H54 (cell line): ENCODE measurements at places on chromosomes 2 and 18.
A peak's percentile ranks its signal among the peaks of the same experiment; 100 is the strongest.

GRCh38 chr2:165794536-165794928, 485 bp upstream of the GALNT3 start:
- DNase-seq: no peak

DNA sequence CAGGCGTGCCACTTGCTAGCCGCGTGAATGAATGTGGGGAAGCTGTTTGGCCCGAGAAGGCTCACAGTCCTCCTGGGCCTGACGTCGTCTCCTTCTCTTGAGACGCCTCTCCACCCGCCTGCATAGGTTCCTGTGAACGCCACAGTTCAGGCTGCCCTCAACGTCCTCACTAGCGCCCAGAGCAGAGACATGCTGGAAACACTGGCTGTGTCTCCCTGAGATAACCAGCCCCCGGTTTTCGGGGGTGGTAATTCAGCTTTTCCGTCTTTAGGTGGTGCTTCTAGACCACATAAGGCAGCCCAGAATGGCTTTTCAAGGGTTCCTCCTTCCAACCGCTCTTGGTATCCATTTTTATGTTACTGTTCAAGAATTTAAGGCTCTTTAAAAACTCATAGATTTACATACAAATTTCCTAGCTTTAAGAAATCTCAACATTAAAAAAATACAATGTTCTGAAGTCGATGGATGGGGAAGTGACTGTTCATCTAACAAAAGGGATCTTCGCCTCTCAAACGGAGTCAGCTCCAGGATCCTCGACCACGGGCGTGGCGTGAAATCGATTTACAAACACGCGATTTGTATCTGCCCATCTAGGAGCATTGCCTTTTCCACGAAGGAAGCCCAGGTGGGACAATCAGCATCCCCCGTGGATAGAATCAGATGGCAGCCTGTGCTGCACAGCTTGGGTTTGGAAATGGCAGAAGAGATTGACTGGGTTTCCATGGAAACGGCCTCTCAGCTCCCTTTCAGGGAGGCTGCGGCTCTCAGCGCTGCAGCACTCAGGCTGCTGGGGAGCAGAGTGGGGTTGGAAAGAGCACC, 110.6 kb upstream of the PXDN start:
- no peak for DNase-seq

- no peak for DNase-seq
These were observed 39.0 kb upstream of the STRN start for GRCh38 chr2:37005118-37005868.

GRCh38 chr2:12547566-12548170, 169.1 kb upstream of the TRIB2 start:
- DNase-seq: no peak

GRCh38 chr2:140247451-140248195, 1467.4 kb upstream of the NXPH2 start:
- no peak for DNase-seq

DNA sequence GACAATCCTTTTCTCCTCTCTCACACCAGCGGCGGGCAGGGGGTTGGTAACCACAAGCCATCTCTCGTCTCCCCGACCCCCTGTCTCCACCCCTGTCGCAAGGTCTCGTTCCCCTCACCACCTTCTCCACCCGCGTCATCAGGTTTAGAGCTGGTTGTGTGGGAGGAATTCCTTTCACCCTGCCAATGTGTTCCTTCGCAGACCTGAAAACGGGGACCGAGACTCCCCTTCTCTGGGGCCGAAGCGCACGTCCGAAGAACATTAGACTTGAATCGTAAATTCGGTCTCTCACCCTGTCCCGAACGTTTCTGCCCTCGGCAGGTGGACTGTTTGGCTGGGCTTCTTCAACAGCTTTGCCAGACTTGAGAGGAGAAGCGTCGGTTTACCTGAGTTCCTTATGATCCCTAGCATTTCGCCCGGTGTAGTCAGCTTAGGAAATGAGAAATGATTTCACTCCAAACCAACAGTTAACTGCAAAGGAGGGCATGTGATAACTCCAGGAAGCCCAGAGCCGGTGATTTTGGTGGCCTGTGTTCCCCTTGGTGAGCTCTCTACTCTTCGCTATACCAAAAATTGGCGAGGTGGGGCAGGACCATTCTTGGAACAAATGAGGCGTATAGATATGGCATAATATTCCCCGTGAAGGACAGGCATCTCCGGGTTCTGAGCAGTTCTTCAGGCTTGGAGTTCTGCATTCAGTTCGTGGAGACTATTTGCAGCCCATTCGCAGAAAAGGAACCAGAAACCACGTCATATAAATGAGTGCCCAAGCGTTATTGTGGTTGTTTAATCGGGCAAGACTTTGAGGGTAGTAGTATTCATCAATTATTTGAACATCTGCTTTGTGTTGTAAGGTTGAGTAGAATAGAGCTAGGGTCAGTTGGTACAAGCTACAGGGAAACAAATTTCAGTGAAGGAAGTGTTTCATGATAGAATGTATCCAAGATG, 694 bp downstream of the CFAP36 start:
- peak; percentile 16 for DNase-seq

DNA sequence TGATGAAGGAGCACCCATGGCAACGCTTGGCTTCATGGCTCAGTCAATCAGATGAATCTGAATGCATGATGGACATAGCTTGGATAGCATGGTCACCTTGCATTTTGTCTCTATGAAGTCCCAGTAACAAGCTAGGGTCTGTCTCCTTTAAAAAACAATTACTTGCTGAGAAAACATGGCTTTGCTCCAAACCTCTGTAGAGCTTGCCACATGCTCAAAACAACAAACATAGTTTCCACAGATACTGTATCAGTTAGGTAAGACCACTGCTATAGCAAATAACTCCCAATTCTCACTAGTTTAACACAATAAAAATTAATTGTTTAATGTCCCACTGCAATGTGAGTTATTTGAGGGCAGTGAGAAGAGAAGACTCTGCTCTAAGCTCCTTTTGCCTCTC, 401.0 kb downstream of the IRS1 start:
- no peak for DNase-seq

DNA sequence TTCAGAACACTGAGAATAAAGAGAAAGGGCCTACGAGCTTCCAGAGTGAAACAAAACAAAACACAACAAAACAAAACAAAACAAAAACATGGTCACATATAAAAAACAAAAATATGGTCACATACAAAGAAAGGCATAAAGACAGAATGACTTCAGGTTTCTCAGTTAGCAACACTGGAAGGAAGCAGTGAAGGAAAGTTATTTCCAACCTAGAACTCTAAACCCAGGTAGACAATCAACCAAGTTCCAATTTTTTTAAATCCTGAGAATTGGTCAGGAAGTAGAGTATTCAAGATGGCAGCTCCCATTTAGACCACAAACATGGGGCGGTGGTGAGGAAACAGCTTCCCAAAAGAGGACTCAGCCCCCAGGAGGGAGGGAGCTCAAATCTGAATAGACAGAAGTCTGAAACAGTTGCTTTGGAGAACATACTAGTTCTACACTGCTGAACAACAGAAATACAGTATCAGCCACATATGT, 9.1 kb downstream of the DRC1 start:
- DNase-seq: no peak

DNA sequence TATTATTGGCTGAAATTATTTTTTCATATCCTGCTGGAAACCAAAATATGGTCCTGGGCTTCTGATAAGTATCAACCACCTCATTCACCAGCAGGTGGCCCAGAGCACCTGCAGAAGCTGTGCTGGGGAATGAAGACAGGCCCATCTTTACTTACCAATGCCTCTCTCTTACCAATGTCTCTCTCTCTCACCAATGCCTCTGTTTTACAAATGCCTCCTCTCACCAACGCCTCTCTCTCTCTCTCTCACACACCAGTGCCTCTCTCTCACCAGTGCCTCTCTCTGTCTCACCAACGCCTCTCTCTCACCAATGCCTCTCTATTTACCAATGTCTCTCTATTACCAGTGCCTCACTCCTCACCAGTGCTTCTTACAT, 2.3 kb upstream of the MAL start:
- no peak for DNase-seq

- no peak for DNase-seq
These were observed 42.0 kb upstream of the CCDC150 start for GRCh38 chr2:196597531-196597930.

- DNase-seq: no peak
These were observed 180.1 kb downstream of the DIS3L2 start for GRCh38 chr2:232141591-232141990.

- no peak for DNase-seq
These were observed 215.7 kb downstream of the MREG start for GRCh38 chr2:215797676-215798075.

DNA sequence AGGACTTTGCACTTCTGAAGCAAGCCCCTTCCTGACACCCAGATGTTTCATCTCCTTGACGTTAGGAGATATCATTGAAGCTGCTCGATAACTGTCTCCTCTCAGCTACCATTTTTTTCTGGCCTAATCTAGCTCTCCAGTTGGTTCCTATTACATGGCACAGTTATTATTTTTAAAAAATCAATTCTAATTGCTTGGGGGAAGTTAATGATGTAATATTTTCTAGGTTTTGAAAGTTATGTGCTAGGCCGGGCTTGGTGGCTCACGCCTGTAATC, 22.5 kb upstream of the RAB31 start:
- no peak for DNase-seq

DNA sequence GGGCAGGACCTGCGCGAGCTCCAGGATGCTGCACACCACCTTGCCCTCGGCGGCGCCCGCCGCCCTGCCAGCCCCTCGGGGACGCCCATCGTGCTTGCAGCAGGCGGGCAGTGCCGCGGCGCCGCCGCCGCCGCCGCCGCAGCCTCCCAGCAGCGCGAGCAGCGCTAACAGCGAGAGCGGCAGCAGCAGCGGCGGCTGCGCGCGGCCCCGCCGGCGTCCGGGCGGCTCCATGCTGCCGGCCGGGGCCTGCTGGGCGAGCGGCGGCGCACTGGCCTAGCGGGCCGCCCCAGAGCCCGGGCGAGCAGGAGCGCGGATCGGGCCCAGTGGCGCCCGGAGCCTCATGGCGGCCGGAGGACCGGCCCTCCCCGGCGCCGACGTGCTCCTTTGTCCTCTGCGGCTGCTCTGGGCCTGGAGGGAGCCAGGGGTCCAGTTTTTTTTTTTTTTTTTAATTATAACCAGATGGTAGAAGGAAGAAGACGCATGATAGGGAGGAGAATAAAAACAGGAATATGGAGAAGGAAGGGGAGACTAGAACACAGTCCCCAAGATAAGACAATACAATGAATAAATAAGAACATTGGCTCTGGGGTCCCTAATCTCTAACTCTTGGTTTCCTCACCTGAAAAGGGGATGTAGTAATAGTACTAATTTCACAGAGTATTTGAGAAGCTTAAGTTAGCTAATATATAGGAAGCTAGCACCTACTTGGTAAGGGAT, 17.1 kb upstream of the ANKRD62 start:
- DNase-seq: no peak

DNA sequence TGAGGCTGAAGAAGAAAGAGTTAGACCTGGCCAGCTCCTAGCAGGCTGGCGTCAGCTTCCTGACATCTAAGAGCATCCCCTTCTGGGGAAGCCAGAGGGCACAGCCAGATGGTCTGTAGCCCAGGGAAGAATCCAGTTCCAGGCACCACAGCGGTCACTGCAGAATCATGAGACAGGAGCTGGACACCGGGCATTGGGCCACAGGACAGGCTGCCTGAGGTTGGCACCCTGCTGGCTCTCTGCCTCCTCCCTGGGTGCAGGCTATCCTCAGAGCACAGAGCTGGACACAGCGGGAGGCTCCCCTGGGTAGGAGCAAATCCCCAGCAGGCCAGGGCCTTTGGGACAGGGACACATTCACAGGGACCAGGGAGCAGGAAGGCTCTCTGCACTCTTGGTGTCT, 19.8 kb upstream of the ATOH8 start:
- no peak for DNase-seq

- DNase-seq: no peak
These were observed 24.2 kb downstream of the CDH2 start for GRCh38 chr18:28152754-28153153.

DNA sequence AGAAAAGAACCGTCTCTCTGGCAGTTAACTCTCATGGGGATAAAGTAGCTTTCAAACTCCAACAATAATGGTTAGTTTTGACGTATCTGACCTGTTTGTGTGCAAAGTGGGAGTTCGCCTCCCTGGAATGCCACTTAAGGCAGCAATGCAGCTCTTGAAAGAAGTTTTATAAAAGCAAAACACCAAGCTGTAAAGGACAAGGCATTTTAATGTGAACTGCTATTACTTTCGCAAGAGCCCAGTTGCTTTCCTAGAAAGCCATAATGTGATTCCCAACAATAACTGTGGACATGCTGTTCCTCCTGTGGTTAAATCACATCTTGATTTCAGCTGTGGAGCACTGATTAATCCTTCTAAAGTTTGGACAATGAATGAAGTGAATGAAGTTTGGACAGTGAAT, 303.7 kb downstream of the PTPRM start:
- DNase-seq: no peak

DNA sequence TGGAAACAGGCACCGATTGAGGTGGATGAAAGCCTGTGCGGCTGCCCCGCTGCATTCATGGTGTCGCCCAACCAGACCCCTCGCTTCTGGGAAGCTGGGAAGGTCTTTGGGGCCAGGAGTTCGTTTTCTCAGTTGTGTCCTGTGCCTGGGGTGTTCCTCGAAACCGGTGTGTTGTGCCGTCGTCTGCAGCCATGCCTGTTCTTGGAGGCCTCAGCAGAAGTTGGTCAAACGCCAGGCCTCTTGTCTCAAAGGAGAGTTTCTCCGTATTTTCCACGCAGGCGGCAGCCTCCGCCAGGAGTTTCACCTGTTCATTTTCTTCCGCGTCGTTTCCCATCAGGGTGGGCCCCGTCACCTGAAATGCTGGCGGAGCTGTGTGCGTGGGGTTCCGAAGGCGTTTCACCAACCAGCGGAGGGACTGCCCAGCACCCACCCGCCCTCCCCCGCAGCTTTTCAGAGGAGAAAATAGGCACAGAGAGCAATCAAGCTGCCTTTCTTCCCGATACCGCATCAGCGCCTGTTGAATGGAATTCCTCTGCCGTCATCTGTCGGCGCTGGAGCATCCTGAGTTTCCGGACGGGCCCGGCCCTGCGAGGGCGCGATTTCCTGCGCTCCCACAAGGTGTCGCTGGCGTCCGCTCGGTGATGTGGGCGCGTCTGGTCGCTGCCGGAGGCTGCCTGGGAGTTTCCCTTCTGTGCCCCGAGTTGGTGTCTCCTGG, 17.0 kb upstream of the NFATC1 start:
- no peak for DNase-seq

DNA sequence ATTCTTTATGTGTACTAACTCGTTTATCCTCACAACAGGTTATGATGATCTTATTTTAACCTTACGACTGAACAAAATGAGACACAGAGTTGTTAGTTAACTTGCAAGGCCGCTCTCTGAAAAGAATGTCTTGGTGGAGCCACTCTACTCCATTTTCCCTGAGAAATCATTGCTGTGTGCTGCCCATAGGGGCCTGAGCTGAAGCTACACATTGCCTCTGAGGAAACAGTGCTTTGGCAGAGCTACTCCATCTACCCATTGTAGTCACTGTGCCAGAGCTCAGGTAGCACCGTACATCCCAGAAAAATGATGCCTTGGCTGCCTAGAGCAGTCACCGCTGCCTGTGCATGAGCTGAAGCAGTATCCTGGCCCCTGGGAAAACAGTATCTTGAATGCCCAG, 61.6 kb downstream of the GULP1 start:
- no peak for DNase-seq

DNA sequence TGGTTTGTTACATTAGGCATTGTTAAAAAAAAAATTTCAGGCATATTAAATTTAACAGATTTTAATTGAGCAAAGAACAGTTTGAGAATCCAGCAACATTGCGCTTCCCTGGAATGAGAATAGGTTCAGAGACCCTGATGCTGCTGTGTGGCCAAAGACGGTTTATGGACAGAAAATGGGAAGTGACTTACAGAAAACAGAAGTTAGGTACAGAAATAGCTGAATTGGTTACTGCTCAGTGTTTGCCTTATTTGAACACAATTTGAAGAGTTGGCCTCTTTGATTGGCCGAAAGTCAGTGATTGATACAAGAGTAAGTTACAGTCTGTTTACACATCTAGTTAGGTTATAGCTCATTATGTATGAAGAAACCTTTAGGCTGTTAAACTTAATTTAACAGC, 6.0 kb upstream of the NEDD4L start:
- DNase-seq: no peak
